Fibroblast of the aortic adventitia (primary cell): ENCODE measurements at places on chromosomes 1 and 21.

GRCh38 chr1:18866314-18866713 lies 6.9 kb upstream of the TAS1R2 start:
- no peak for DNase-seq

GRCh38 chr1:110471131-110471530 lies 20.2 kb downstream of the PROK1 start:
- DNase-seq: no peak

- DNase-seq: peak; percentile 28
Measured at GRCh38 chr1:203069030-203069747, 16.6 kb downstream of the MYOG start.

- no peak for DNase-seq
Measured at GRCh38 chr1:35599411-35599810, 26.3 kb downstream of the TFAP2E start.

GRCh38 chr1:57858740-57859139 lies 434.9 kb upstream of the DAB1 start:
- DNase-seq: no peak

DNA sequence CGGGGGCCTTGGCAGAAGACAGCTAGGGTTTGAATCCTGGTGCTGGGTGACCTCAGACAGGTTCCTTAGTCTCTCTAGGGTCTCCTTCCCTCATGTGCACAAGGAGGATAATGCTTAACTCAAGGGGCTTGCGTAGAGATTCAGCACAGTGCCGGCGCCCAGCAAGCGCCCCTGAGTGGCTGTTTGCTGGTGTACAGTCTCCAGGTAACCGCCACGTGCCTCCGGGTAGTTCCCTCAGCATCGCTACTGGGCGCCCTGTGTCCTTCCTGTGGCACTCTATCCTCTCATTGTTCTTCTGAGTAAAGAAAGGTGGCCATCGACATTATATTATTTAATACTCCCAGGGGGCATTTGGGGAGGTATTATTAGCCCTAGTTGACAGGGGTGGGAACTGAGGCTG lies 80.9 kb downstream of the NENF start:
- DNase-seq: no peak

DNA sequence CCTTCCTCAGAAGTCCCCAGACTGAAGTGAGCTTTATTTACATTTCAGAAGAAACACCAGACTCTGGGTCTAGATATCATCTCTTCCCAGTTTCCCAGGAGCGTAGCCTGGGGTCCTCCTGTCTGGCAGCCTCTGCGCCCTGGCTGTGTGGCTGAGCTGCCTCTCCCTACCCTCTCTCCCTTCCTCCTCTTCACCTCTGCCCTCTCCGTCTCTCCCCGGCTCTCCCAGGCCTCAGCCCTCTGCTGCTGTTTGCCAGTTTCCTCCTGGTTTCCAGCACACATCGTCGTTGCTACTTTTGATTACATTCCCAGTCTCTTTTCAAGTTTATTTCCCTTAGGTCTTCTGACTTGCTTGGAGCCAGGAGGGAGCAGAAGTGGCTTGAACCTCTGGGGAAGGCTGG lies 91.1 kb upstream of the DISP3 start:
- no peak for DNase-seq

- peak; percentile 62 for DNase-seq
Measured at GRCh38 chr1:178241057-178241456, 147.2 kb downstream of the RASAL2 start.

DNA sequence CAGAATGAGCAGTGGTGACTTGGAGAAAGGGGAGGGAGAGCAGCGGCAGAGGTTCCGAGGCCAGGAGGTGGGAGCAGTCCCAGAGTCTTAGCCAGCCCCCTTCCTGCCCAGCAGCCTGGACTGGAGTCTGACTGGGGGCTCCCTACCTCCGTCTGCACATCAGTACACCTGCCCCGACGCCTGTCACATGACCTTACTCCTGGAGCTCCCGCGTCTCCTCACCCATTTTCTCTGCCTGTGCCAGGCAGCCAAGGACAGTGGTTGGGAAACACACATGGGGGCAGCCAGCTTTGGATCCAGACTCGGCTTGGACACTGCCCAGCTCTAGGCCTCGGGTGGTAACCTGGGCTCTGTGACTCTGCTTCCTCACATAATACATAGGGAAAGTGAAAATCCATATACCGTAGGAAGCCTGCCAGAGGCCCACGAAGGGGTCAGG lies 16.9 kb downstream of the ACTRT2 start:
- no peak for DNase-seq

- DNase-seq: no peak
Measured at GRCh38 chr1:1618396-1619068, 3.2 kb downstream of the MIB2 start.

DNA sequence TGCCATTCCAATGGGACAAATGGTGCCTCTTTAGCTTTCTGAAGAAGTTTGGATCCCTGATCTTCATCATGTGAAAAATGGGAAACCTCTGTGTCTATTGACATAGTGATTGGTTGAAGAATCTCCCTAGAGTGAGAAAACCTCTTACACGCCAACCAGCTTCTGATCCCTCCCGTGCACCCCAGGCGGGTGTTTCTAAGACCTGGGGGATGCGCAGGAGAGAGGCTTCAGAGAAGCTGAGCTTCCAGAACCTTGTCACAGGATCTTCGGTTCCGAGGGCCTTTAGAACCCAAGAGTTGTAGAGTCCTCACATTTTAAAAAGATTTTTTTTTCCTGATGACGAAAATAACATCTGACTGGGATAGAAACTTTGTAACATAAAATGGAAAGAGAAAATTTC lies 11.3 kb downstream of the PODN start:
- DNase-seq: no peak

DNA sequence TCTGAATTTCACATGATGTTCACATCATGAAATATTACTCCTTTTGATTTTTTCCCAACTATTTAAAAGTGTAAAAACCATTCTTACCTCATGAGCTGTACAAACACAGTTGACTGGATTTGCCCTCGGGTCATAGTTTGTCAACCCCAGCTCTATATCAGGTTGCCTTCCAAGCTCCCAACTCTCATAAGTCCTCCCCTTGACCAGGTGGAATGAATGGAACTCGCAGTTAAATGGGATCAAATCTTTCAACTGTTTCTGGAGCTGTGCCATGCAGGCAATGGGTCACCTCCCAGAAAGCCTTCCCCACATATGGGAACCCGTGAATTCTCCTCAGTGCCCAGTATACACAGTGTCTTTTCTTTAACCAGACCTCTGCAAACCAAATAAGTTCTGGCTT lies 169.8 kb upstream of the FOXD3 start:
- no peak for DNase-seq

- DNase-seq: no peak
Measured at GRCh38 chr1:3740042-3740441, 12.2 kb upstream of the CCDC27 start.

GRCh38 chr1:39335216-39335615 lies 130.7 kb downstream of the MACF1 start:
- DNase-seq: peak; percentile 18

DNA sequence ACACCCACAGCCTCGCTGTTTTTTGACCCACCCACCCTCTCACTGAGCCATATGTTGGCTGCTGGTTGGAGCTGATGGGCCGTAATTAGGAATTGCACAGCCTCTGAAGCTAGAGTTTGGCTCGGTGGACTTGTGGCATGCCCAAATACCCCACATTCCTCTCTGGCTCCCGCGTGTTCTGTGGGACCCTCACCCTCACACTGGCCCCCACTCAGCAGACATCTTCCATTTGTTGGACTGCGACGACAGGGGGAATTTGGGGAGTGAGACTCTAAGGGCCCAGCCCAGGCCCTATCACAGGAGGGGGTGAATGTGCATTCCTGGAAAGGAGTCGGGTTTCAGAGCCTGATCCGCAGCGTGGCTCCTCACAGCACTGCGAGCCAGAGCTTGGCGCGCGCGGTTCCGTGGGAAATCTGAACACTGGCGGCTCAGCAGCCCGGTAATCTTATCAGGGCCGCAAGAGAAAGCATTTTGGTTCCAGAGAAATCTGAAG lies 5.2 kb downstream of the RCSD1 start:
- peak; percentile 41 for DNase-seq

- DNase-seq: peak; percentile 78
Measured at GRCh38 chr1:201790261-201790660, 38.7 kb upstream of the IPO9 start.
